ENCODE measurements at places on chromosomes 13 and 19.

- DNase-seq: no peak
Measured at GRCh38 chr19:50238043-50238442, 34.6 kb downstream of the MYH14 start.

DNA sequence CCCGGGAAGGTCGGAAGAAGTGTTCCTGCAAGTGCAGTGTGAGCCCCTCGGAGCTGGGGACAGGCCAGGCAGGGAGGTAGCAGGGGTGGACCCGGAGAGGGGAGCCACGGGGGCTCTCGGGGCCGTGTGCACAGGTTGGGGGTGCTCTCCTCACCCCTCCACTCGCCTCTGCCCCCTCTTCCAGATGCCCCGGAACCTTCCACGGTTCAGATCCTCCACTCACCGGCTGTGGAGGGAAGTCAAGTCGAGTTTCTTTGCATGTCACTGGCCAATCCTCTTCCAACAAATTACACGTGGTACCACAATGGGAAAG is 9.0 kb downstream of the CD22 start:
- no peak for DNase-seq

DNA sequence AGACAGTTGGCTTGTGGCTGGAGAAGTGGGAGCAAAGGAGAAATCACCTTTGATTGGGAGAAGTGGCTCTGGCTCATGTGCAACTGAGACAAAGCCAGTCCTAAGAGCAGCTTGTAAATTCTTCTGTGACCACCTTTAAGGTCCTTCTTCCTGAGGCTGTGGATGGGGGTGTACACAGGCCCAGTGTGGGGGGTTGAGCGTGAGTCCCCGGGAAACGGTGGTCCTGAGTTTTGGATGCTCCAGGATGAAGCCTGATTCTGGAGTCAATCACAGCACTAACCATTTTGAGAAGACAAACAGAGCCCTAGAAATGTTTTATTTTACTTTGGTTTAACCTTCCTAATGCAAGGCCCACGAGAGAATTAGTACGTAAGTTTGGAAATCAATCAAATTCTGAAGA is 3.9 kb upstream of the CEBPA start:
- no peak for DNase-seq

DNA sequence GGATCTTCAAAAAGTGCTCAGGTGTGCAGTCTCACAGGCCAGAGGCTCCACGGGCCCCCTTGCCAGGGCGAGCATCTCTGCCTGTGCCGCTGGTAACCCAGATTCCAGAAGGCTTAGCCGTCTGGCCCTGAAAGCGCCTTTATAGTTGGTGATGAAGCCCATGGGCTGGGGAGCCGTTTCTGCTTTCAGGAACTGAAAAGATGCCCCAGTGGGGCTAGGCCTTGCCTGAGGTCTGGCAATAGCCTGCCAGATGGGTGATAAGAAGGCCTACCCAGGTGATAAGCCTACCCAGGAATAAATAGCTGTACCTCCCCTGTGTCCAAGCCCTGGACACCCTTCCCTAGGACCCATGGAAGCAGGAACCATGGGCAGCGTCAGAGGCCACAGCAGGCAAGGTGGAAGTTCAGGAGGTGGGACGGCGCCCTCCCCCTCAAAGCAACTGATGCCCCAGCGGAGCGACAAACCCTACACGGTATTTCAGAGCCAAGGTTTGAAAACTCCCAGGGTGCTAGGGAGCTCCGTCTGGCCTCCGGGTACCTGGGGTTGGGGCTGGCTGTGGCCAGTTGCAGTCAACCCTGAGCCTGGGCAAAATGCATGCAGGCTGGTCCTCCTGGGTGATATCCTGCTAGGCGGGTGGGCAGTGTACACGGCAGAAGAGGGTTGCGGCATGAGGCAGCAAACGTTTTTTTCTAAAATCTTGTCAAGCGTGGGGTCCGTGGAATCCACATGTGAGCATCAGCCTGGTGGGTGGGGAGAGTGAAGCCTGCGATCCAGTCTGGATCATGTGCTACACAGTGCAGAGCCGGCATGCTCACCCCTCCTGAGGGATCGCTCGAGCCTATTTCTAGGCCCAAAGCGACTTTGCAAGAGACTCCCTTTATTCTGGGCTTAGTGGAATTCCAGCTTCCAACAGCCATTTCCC is 45.3 kb downstream of the ACTN4 start:
- no peak for DNase-seq

GRCh38 chr19:43372462-43372861 is 19.0 kb downstream of the CD177 start:
- no peak for DNase-seq

GRCh38 chr19:17963936-17964691 is 2.8 kb upstream of the KCNN1 start:
- DNase-seq: no peak

DNA sequence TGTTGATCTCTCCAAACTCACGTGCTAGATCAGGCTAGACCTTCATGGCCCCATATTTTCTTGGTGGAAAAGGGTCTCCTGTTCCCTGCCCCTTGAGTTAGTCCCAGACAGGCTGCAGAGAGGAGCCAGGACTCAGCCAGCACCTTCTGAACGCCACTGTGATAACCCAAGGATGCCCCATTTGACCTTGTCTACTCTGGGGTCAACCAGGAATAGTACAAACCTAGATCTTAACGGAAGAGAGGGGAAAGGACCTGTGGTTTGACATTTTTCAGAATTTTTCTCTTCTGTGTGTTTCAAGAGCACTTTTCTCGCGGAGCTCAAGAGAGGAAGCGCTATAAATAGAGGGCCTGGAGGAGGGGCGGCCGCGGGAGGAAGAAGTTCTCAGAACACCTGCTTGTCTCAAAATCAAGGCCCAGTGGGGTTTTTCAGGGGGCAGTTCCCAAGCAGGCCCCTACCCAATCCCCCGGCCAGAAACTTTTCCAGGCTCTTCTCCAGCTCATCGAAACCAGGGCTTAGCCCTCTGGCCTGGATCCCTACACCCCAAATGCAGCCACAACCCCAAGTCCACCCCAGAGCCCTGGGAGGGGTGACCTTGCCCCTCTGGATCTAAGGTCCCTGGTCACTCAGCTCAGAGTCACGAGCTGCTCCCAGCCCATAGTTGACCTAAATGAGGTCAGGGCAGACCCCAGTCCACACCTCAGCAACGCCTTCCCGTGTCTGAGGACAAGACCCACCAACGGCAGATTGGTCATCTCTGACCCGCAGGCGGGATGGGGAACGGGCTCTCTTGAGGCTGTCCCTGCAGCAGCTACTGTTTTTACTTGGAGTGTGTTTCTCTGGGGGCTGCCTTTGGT is 75.6 kb upstream of the TM9SF2 start:
- no peak for DNase-seq

DNA sequence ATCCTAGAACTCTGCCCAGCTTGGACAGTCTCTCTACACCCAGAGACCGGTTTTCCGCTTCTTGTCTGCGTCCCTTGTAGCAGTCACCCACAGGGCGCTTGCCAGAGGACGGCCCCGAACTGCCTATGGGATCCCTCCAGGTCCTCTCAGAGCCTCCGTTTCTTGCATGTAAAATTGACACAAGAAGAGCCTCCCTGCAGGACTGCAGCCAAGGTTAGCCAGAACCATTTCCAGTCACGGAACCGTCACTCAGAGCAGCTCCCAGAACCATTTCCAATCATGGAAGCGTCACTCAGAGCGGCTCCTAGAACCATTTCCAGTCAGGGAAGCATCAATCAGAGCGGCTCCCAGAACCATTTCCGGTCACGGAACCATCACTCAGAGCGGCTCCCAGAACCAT is 65.5 kb downstream of the ATP11A start:
- DNase-seq: no peak

DNA sequence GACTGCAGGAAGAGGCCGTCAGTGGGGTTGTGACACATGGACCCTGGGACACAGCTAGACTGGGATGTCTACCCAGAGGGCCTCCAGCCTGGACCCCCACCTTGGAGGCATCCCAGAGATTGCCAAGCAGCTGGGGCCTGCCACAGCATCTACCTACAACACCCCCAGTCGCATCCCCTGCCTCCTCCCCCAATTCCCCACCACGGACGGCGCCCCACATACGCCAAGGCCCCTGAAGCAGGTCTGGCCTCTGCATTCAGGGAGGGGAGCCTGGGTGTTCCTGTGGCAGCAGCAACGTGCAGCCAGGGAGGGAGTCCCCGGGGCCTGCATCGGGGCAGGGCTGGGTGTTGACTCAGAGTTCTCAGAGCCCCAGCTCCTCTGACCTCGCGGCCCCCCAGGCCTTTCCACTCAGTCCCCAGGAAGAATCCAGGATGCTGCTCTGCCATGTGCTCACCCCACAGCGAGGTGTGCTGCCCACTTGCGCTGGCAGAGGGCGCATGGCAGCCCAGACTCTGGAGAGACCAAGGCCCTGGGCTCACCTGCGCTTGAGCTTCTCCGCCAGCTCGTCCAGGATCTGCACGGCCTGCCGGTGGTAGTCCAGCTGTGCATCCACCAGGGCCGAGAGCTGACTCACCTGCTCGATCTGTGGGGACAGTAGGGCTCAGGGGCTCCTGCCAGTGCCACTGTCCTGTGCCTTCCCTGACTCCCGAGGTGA is 19.6 kb downstream of the MPND start:
- no peak for DNase-seq

DNA sequence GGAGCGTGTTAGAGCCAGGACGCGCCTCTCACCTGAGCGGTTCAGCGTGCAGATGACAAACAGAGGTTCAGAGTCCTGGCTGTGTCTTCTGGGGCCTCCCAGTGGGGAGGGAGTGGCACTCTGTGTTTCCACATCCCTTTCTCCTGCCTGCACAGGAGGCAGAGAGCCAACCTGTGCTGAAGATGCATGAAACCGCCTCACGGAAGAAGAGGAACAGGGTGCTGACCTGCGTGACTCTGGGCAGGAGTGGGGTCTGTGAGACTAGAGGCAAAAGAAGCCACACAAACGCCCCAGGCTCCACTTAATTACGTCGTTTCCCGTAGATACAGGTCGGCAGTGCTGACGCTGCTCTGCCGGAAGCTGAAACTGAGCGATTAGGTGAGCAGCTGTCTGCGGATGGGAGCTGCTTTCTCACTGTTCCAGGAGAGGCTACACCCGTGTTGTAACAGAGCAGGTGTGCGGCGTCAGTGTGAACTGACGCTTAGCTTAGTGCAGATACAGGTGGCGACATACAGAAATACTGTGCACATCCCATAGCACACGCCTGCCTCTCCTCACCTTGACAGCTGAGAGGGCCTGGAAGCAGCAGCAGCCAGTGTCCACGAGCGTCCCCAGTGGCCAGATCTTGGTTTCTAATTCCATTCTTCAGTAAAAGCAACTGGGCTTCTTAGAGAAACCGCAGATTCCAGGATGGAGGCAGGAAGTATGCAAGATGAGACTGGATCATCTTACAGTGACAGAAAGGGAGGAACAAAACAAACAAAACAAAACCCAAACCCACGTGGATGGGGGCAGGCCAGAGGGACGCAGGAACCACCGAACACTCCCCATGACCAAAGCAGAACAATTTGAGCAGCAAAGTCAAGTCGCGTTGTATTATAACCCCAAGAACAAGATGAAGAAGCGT is 37.7 kb upstream of the MCF2L start:
- DNase-seq: peak; percentile 74

DNA sequence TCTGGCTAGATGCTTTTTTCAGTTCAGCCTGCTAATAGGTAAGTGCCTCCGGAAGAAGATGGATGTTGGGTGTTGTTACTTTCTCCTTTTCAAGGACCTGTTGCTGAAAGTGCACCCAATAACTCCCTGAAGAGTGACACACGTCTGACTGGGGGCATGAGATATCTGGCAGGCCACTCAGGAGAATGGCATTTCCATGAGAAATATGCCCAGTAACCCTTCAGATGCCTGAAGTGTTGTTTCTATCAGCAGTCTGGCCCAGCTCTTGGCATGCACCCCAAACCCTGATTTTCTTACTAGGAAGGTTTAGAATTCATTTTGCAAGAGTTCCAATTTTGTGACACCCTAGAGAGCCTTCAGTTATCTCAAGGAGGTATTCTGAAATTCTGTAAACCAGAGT is 71.5 kb downstream of the ARHGAP35 start:
- no peak for DNase-seq

DNA sequence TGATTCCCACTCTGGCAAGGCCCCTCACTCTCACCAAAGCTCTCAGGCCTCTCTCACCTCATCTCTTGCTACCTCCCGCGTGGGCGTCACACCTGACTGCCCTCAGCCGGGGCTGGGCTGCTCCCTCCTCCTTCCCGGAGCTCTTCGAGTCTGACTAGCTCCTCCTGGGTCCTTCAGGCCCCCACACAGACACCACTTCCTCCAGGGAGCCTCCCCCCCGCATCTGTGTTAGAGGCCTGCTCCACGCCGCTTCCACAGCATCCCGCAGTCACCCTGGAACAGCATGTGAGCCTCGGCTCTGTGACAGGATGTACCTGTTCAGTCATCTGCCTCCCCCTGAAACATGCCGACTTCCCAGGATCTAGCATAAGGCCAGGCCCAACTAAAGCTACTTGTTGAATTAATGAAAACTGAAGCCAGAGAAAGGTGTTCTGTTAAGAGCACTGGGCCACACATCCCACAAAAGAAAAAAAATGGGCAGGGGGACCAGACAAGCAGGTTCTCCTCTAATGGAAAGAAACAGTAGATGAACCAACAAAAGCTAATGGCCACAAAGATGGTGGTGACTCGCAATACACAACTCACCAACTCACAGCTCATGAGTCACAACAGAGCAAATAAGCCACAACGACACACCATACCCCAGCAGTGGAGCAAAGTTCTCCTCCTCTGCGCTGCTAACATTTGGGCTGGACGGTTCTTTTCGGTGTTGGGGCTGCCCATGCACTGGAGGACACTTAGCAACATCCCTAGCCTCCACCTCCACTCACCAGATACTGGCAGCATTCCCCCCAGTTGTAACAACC is 3.0 kb downstream of the PPP6R1 start:
- no peak for DNase-seq

GRCh38 chr13:86788616-86789015 is 882.6 kb upstream of the SLITRK5 start:
- no peak for DNase-seq

DNA sequence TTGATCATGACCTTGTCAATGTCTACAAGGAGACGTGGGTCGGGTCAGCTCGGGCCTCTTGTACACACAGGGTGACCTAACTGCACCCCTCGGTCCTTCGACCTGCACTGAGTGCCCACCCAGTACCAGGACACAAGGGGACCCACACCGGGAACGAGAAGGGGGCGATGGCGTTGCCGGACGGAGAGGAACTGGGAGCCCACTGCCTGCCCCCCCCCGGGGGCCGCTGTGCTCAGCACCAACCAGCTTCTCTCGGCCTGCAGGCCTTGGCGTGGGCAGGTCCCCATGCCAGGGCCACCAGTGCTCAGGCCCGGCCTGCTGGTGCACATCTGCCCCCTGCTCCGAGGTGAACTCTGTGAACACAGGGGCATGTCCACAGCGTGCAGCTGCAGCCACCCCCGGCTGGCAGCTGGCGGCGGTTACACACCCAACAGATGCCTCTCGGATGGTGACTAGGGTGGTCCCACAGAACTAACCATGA is 14.1 kb downstream of the CFD start:
- DNase-seq: no peak

Measured in NCI-H524 (cell line).